Stimulated activated CD4-positive, alpha-beta T cell treated with anti-CD3 and anti-CD28 coated beads, Interleukin-4, amount 100 ng/mL, for 1 hour (primary cell): ENCODE measurements at places on chromosomes 4 and X.

DNA sequence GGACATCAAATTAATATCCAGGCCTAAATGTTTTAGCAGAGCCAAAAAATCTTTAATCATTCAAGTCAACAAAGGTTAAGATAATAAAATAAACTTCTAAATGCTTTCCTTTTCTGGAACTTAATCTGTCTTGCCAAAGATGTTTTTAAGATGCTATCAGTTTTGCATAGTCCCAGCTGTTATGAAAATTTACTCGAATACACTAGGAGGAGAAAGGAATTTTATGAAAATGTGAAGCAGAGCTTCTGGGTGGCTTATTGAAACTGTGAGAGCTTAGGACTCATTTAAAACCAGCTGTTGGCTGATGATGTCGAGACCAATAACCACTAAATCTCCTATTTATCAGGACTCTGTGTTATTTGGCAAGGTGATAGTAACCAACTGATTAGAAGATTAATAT, 202.2 kb upstream of the ETNPPL start:
- no peak for DNase-seq

GRCh38 chr4:182888891-182889290, 28.3 kb downstream of the DCTD start:
- no peak for DNase-seq

GRCh38 chr4:47425628-47426027, 37.9 kb downstream of the COMMD8 start:
- DNase-seq, result no peak

- no peak for DNase-seq
Observed at GRCh38 chr4:53076374-53076958, 214.3 kb downstream of the RASL11B start.

GRCh38 chr4:107546638-107547037, 173.4 kb downstream of the PAPSS1 start:
- DNase-seq, result no peak

DNA sequence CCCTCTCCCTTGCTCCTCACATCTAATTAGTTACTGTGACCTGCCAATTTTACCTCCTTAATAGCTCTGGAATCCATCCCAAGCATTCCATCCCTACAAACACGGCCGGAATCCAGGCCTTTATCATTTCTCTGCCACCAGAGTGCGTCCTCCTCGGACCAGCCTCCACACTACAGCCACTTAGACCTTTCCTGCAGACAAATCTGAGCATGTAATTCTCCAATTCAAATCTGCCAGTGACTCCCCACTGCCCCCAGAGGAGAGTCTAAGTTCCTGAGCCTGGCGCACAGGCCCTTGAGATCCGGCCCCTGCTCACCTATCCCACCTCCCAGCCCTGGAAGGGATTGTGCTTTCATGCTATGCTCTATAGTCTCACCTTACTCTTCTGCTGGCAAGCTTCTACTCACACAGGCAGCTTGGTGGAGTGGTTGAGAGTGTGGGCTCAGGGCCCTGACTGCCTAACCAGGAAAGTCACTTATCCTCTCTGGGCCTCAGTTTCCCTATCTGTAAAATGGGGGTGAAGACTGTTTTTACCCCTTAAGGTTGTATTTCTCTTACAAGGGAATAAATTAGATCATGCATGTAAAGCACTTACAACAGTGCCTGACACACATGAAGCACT, 31.2 kb downstream of the PJA1 start:
- no peak for DNase-seq

GRCh38 chrX:79182071-79182470, 37.6 kb downstream of the GPR174 start:
- no peak for DNase-seq

DNA sequence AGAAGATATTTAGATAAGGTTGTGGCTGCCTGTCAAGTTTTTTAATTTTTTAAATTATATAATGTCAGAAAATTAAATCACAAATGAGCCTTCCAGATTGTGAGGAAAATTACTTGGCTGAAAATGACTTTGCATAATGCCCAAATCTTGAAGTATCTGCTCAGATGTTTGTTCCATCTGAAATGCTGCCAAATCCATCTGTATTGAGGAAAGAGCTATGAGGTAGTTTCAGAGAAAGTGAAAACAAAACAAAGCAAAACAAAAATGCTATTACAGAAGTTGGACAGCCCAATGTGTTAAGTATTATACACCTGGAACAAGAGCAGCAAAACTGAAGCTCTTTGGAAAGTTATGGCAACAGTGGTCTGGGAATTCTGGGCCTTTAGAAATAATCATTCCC, 23.3 kb upstream of the GUCY1B1 start:
- no peak for DNase-seq

- DNase-seq, result no peak
Observed at GRCh38 chr4:55910140-55910539, 38.6 kb upstream of the CEP135 start.

DNA sequence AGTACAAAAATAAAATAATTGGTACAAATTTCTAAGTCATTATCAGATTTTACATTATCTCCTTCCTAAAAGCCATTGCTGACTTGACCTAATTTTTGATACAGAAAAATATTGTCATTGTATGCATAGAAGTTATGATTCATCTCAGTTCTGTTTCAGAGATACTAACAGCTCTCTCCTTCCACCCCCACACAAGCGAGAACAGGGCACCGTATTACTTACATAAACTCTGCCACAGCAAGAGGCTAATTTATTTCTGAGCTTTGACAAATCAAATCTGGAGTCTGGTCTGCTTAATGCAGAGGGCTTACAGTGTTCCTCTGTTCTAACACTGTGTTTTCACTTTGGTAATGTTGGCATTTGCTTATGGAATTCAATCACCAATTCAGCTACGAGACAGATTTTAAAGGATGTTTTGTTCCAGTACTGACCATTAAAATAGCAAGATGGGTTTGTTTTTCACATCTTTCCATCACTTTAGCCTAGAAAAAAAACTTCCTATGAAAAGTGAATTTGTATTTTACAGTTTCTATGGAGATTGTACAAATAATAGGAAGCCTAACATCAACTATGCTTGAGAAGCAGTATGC, 181.8 kb downstream of the USP46 start:
- no peak for DNase-seq

GRCh38 chrX:143306991-143307937, 210.0 kb downstream of the SPANXN3 start:
- DNase-seq, result no peak

DNA sequence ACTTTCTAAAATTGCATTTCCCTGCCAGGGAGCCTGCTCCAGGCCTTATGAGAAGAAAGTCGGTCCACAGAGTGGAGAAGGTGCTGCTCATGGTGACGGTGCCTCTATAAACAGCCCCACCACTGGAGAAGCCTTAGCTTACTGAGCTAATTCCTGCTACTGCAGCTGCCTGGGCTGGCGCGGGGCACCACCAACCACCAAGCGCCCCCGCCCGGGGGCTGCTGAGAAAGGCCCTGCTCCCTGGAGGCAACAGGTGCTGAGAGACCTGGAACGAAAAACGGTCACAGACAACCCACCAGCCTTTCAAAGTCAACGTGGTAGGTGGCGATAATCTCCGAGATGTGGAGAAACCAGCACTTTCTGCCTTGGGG, 2.9 kb downstream of the HCFC1 start:
- DNase-seq, result peak; percentile 48

DNA sequence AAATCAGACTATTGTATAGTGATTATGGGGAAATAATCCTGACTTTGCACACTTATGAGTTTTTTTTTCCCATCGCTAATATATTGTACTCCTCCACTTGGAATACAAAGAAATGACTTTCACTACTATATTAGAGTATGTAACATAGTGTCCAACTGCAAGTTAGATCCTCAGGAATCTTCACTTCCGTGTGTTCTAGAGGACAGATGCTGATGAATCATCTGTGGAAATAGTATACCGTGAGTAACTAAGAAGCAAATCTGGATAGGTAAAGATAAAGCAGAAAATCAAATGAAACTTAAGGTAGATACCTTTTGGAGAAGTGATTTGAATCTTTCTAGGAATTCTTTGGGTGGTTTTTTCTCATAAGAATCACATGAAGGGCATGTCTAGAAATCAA, 8.3 kb downstream of the IL21 start:
- no peak for DNase-seq

GRCh38 chrX:97039363-97040029, 155.8 kb downstream of the RPA4 start:
- no peak for DNase-seq

GRCh38 chr4:1342003-1342402, 5.0 kb upstream of the UVSSA start:
- no peak for DNase-seq

GRCh38 chr4:183936574-183937345, 31.7 kb downstream of the STOX2 start:
- DNase-seq, result no peak

GRCh38 chr4:72567821-72568675, 973 bp downstream of the ADAMTS3 start:
- DNase-seq, result peak; percentile 5

DNA sequence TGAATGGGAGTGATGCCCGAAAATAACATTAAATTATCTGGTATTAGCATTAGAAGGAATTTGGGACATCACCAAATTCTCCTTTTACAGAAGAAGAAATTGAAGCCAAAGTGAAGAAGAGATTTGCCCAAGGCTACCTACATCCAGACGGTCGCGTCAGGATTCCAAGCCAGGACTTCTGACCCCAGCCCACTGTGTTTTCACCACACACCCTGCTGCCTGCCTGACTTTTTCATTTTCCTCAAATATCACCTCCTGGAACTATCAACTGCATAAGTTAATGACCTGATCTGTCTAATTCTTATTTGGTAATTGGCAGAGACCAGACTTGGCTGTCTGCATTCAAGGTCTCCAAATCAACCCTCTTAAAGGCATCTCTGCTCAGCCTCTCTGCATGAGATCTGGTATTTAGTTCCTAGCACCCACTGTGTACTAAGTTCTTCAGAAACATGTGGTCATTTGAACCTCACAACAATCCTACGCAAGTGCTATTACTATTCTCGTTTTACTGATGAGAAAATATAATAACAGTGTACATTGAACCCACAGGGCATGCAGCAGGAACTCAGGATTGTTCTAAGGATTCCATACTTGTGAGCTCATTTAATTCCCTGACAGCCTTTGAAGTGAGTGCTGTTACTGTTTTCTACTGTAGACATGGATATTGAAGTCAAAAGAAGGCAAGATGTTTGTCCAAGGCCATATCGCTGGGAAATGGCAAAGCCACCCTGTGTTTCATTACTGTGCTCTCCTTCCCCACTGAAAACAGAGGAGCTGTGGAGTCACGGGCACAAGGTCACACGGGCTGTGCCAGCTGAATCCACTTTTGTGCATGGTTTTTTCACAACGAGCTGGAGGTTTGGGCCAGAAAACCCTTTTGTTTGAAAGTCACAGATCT, 195.2 kb upstream of the C1QTNF7 start:
- DNase-seq, result no peak

GRCh38 chrX:153780678-153781427, at the start of gene SRPK3:
Gene SRPK3 (plus strand): TSS chrX:153781041. CDS start chrX:153781087, 46 bp downstream.
- no peak for DNase-seq

DNA sequence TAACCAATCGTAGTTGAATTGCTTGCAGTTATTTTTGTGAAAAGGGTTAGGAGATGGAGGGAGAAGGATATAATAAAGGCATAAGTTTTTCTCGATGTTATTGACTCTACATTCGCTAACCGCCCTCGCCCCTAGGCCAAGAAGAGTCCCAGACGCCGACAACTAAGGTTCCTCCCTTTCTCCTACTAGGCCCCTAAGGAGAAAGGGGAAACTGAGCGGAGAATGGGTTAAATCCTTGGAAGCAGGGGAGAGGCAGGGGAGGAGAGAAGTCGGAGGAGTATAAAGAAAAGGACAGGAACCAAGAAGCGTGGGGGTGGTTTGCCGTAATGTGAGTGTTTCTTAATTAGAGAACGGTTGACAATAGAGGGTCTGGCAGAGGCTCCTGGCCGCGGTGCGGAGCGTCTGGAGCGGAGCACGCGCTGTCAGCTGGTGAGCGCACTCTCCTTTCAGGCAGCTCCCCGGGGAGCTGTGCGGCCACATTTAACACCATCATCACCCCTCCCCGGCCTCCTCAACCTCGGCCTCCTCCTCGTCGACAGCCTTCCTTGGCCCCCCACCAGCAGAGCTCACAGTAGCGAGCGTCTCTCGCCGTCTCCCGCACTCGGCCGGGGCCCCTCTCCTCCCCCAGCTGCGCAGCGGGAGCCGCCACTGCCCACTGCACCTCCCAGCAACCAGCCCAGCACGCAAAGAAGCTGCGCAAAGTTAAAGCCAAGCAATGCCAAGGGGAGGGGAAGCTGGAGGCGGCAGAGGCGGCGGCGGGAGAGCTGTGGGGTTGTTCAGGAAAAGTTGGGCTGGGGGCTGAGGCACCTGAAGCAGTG, 5.9 kb downstream of the ATOH1 start:
- no peak for DNase-seq

- no peak for DNase-seq
Observed at GRCh38 chr4:13371048-13371447, 113.1 kb downstream of the RAB28 start.

- no peak for DNase-seq
Observed at GRCh38 chr4:84691170-84691691, 108.3 kb downstream of the CDS1 start.

DNA sequence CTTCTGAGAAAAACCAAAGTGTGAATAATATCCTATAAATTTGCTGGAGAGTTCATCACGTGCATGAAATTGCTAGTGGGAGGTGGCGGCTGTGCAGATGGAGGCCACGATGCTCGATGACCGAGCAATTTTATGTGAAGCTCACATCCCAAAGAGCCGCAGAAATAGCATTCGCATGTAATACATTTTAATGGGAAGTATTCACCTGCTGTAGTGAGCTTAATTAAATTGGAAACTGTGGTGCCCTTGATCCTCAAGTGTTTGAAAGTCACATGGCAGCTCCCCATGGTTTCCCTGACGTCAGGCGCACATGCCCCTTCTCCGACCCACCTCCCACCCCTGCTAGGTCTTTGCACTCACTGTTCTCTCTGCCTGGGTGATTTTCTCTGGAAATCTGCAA, 136.8 kb downstream of the STK32B start:
- no peak for DNase-seq

- DNase-seq, result no peak
Observed at GRCh38 chr4:15427701-15428100, at the start of gene C1QTNF7. Gene C1QTNF7 (plus strand): TSS chr4:15428033. CDS start chr4:15435744, 7,711 bp downstream.

DNA sequence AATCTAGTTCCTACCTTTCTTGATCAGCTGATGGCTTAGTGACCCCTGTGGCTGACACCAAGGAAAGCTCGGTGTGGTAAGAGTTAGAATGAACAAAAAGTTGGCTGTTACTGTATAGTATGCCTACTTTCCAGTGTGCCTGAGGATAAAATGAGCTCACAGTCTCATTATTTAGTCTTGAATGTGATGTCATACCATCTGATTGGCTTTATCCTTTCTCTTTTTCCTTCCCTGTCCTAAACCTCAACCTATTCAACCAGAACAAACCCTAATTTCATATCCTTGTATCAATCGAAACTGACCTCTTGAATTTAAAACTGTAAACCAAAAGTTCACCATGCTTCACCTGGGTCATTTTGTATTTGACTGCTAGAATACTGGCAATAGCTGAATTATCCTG, 156.4 kb downstream of the PPARGC1A start:
- DNase-seq, result no peak

DNA sequence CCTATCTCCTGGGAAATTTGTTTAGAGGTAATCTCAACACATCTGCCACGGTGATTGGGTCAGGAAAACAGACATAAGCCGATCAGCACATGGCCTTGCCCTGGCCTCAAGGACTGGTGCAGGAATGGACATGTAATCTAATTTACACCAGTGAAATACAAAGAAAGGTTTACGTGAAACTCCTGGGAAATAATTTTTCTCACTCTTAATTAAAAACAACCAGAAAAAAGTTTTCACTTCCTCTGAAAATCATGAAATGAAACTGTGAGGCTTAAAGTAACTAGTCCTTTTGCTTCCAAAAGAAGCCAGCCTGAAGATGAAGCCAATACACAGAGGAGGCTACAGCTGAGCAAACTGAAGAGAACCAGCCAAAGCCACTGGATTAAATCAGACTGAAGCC, 154.1 kb upstream of the FAM241A start:
- no peak for DNase-seq
